CD8-positive, alpha-beta memory T cell (primary cell): ENCODE measurements at places on chromosomes 11 and 22.

GRCh38 chr22:38467904-38468442 lies at the start of gene KDELR3:
Gene KDELR3, plus strand, starts transcription at chr22:38468096. Its CDS starts 138 bp downstream, at chr22:38468234.
- peak; percentile 25 for DNase-seq

GRCh38 chr22:38474003-38474607 lies 6.2 kb downstream of the KDELR3 start:
- no peak for DNase-seq

- no peak for DNase-seq
Observed at GRCh38 chr11:126124231-126124661, 61.6 kb upstream of the CDON start.

DNA sequence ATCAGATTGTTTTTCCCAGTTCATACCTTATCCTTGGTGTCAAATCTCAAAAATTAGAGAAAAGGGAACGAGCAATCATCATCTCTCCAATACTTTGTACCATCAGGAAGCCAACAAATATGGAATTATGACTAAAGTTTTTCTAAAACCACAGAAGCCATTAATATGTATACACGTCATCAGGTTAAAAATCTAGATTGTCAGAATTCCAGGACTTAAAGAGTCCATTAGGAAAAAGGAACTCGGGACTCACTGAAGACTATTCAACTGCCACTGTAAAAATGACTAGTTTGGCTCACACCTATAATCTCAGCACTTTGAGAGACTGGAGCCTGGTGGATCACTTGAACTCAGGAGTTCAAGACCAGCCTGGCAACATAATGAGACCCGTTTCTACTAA lies 344.4 kb upstream of the LRRC4C start:
- no peak for DNase-seq

- DNase-seq = no peak
Observed at GRCh38 chr11:100876815-100877520, 189.9 kb downstream of the ARHGAP42 start.

DNA sequence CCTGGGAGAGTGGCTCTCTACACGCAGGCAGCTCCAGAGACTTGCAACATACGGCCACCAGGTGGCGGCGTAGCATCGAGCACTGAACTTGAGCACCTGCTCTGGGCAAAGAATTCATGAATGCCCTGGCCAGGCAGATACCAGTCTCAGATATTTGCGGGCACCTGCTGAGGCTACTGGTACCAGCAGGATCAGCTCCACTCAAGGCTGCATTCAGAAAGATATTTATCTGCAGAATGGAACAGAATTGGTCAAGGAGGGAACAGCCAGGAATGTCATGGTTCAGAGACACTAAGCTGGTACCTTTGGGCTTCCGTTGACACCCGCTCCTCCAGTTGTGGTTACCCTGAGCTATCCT lies 10.8 kb upstream of the CCDC86 start:
- DNase-seq = peak; percentile 86

DNA sequence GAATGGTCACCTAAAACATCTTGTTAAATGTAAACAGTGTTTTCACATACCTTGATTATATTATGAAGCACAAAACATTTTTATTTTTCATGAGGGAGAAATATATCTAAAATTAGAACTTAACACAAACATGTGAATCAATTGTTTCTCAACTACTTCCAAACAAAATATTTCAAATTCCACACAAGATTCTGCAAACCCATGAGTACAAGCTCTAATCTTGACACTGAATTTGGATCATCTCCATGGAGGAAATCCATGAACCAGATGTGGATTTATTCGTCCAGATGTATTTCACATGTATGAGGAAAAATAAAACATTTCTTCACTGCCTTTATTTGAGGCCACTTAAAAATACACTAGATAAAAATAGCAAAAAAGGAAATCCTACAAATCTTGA lies 184.2 kb downstream of the SBF2 start:
- DNase-seq = no peak
